ENCODE measurements at places on chromosomes 5 and 9.

GRCh38 chr5:32090026-32090754 is 83.9 kb downstream of the GOLPH3 start:
- DNase-seq: no peak

GRCh38 chr5:95424526-95424925 is 33.4 kb downstream of the FAM81B start:
- DNase-seq: no peak

DNA sequence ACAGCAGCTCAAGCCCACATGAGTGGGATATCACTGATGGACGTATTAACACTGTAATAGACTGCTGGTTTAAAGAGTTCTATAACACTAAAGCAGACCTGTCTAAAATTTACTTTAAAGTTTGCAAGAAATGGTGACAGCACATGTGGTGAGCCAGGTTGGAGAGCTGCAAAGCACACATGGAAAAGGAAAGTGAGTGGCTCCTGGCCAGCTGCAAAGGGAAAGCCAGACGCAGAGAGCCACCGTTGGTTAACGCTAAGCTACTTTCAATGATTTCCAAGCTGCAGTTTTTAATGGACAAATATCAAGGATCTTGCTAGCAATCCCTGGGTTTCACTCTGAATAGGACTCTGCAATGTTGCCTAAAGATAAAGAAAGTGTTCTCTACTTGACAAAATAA is 89.9 kb downstream of the CTNND2 start:
- no peak for DNase-seq

DNA sequence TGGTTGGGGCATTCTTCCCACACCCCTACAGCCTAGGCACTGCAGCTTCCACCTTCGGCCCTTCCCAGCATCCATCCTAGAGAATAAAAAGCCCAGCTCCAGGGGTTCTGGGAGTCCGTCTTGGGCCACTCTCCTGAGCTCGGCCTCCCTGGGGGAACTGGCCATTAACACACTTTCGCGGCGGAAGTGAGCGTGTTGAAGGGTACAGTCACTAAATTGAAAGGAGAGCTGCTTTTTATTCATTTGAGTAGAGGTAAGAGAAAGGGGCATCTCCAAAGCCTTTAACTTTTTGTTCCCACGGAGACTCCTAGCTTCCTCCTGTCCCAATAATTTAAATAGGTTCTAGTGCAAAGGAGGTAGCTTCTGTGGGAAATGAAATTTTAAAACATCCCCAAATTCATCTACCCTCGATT is 31.0 kb upstream of the NFIB start:
- no peak for DNase-seq

- DNase-seq: no peak
Measured at GRCh38 chr5:56072863-56073766, 78.4 kb upstream of the IL6ST start.

DNA sequence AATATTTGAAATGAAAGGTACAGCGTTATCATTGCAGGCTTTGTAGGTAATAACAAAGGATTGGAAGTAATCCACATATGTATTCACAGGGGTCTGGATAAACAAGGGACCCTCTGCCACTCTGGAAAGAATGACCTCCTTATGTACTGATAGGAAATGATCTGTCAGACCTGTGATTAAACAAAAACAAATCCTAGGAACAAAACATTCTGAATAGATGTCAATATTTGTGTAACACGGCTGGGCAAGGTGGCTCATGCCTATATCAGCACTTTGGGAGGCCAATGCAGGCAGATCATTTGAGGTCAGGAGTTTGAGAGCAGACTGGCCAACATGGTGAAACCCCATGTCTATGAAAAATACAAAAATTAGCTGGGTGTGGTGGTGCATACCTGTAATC is 42.3 kb downstream of the NSUN2 start:
- DNase-seq: no peak

DNA sequence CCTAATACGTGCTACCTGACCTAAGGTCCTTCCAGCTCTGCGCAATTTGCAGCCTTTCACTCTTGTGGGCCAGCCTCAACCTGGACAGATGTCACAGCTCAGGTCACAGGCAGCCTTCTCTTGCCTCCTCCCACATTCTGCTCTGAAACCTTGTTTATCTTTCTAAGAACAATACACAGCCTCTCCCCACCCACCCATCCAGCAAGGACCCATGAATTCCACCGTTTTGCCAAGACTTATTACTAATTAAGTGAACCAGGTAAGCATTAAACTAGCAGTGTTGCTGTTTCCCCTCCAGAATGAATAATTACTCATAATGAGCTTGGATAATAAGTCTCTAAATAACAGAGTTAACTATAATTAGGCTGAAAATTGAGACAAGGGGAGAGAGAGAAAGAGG is 11.0 kb downstream of the FABP6 start:
- no peak for DNase-seq

DNA sequence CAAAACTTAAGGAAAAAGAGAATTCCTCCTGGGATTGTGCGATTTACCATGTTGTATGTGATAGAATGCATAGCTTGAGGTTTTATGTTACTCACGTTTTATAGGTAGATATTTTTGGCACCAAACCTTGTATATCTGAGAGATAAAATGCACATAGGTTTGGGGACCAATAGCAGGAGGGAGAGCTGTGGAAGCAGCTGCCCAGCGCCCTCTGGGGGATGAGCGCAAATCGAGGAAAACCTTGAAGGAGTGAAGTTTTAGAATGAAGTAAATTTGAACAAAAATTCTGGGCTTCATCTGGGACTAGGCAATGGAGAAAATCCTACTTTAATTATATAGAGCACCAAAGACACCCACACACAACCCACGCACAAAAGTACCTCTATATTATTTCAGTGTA is 197.0 kb downstream of the ADCY2 start:
- no peak for DNase-seq

- DNase-seq: no peak
Measured at GRCh38 chr5:133309166-133309795, 257.5 kb downstream of the HSPA4 start.

Data from ovary (tissue), 10 donors.